ENCODE measurements at places on chromosomes 3 and 15.

DNA sequence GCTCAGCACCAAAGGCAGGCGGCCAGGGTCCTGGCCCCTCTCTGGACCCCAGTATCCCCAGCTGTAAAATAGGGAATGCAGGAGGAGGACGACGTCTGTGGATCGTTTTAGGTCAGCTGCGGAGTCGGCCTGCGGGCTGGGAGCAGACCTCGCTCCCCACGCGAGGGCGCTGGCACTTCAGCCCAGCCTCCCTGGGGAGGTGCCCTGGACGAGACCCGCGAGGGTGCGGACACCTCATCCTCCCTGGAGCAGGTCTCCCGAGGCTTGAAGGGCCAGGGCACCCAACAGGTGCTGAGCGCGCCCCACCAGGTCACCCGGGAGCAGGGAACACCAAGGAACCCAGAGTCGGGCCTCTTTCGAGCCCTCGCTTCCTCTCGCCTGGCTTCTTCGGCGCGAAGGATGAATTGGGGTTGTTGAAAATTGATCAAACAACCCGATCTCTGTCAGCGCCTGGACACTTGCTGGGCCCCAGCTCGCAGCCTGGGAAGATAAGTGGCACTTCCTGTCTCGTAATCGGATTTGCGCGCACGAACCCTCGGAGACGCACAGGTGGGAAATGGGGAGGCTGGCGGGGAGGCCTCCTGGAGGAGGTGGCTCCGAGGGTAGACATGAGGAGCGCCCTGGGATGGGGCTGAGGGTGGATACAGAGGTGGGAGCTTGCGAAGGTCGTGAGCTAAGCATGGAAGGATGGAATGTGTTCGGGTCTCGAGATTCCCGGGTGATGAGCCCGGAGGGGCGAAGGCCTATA is 588 bp upstream of the VIPR1 start:
- DNase-seq: no peak

- no peak for DNase-seq
These were observed 463.5 kb downstream of the TAFA4 start for GRCh38 chr3:68468695-68469375.

- no peak for DNase-seq
These were observed 292.1 kb downstream of the LSAMP start for GRCh38 chr3:116153174-116153573.

- no peak for DNase-seq
These were observed 566.5 kb downstream of the ROBO2 start for GRCh38 chr3:77606372-77606771.

DNA sequence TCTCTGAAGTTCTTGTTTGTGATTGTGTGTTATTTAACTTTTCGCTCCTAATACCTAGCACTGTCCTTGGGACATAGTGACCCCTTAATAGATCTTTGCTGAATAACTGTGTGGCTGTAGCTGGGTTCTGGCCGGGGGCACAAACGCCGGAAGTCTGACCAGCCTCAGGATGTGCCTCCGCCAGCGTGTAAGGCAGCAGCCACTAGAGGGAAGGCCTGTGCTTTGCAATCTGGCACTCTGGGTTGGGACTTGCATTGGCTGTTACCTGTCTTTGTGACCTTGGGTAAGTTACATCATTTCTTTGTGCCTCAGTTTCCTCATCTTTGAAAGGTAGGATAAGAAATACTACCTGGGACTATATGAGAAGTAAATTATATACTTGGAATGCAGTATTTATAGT is 158.7 kb downstream of the GHSR start:
- DNase-seq: no peak

GRCh38 chr3:184428561-184429175 is 48.8 kb downstream of the CHRD start:
- no peak for DNase-seq

- DNase-seq: no peak
These were observed 486 bp downstream of the CDIN1 start for GRCh38 chr15:36579792-36580431.

GRCh38 chr3:152943645-152944044 is 108.7 kb downstream of the P2RY1 start:
- DNase-seq: no peak

DNA sequence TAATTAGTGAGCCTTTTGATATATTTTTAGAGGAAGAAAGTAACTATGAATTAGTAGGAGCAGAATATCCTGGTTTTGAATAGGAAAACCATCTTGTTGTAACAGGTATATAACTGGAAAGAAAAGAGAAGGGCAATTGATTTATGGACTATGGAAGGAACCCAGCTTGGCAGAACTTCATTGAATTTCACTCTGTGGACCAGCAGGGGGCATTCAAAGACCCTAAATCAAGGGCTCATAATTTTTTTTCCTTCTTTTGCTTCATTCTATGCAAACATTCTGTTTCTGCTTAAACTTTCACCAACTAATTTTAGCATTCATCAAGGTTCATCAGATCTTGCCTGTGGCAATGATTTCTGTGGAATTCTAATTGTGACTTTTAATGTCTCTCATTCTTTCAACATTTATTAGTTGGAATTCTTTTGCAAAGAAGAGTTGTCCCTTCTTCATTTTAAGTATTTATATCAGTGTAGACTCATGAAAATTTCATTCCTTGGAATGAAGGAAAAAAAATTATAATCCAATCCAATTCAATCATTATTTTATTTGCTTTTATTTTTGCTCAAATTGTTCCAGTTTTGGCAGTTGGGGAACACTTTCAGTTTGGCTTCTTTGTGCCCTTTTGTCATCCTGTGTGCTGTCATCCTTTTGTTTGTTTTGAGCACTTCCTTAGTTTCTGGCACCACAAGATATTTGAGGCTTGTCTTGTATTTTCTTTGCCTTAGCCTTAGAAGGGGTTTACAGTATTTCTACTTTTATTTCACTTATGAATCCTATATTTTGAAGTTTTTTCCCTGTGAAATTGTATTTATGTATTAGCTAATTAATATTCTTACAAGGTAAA is 30.4 kb downstream of the NXPE3 start:
- DNase-seq: no peak

DNA sequence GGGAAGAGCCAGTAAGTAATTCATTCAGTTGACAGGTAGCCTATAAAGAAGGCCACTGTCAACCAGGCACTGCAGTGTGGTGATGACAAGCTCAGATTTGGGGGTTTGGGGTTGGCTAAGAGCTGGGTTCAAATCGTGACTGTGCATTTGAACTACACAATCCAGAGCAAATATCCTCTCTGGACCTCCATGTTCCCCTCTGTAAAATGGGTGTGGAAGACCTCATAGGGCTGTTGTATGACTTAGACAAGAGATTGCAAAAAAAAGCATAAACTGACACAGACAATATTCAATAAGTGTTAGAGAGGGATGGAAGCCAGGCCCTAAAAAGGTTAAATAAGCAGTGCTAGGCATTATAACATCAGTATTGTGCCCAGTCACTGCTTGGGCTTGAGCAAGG is 59.7 kb upstream of the CTDSPL start:
- DNase-seq: no peak

- no peak for DNase-seq
These were observed 234.0 kb upstream of the PPP2R3A start for GRCh38 chr3:135731546-135731945.

- DNase-seq: peak; percentile 33
These were observed at the start of gene ACTC1 for GRCh38 chr15:34795267-34796081. ACTC1 (minus strand) TSS chr15:34795549; CDS start chr15:34794808, 741 bp downstream.

GRCh38 chr15:42890161-42890913 is 30.2 kb downstream of the TTBK2 start:
- no peak for DNase-seq

GRCh38 chr15:59251001-59251845 is 44.6 kb downstream of the LDHAL6B start:
- no peak for DNase-seq

DNA sequence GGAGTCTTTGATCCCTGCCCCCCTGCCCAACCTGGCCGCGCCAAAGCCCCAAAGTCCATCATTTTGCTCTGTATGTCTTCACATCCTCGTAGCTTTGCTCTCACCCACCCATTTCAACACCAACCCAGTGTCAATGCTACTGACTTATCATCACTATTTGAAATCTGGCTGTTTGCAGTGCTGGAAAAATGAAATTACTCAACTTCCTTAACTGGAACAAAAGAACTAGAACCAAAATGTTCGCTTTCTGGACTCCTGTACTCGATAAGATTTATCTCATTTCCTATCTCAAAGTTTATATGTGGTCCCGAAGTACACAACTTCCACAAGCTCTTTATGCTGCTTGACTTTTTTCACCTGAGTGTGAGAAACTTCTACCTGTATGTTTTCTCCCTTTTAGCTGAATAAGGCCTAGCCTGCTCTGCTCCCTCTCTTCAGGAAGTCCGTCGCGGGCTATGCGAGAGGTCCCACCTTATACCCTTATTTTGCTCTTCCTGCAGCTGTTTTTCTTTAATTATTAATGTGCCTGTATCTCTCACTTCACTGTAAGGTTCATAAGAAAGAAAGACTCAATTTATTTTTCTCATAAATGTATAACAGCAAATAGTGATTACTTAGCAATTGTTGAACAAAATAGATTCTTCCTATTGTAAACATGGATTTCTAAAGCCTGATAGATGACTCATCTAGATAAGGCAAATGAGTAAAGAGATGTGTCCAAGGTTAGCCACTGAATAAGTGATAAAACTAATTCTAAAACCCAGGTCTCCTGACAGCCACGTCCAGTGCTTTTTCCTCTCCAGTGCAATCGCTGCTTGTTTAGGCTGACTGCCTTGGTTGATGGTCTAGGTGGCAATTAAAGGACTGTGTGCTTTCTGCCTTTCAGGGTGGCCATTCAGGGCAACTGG is 464.1 kb upstream of the TPRG1 start:
- no peak for DNase-seq

DNA sequence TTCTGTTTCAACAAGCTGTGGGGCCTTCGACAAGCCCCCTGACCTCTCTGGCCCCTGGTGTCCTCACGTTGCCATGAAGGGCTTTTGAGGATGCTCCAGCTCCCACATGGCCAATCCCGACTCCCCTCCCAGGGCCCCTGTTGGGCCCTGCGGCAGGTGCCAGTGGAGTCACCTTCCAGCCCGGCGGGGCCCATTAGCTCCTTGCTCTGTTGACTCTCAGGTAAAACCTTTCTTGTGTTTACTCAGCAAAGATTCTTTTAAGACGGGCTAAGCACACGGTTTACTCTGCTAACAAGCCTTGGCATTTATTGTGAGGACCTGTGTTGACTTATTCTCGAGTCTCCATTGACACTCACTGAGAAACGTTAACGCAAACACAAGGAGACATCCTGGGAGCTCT is 15.0 kb downstream of the RPLP1 start:
- no peak for DNase-seq

GRCh38 chr3:15387171-15387581 is 40.2 kb downstream of the METTL6 start:
- no peak for DNase-seq

DNA sequence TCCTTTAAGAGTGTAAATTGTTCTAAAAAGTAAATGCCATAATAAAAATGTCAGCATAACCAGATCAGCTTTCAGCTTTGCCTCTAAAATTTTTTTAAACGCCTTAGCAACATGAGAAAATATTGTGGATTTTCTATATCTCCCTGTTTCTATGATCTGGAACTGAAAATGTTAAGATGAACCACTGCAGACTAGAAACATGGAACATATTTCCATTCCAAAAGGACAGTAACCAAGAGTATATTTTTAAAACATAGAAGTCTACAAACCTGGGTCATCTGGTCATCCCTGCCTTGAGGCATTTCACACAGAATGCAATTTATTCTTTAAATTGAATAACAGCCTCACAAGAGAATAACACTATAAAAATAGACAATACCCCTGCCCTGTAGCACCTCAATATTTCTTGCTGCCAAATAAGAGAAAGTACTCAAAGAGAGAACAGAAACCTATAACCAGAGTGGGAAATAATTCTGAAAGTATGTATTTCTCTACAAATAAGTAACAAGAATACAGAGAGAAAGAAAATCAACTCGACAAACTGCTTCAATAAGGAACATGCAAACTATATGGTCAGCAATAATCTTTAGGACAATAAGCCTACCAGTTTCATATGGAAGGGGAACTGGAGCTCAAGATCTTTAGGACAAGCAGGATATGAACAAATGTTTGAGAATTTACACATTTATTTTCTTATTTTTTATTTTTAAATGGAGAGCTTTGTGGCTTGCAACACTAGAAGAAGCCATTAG is 949.0 kb downstream of the EPHA3 start:
- DNase-seq: no peak

DNA sequence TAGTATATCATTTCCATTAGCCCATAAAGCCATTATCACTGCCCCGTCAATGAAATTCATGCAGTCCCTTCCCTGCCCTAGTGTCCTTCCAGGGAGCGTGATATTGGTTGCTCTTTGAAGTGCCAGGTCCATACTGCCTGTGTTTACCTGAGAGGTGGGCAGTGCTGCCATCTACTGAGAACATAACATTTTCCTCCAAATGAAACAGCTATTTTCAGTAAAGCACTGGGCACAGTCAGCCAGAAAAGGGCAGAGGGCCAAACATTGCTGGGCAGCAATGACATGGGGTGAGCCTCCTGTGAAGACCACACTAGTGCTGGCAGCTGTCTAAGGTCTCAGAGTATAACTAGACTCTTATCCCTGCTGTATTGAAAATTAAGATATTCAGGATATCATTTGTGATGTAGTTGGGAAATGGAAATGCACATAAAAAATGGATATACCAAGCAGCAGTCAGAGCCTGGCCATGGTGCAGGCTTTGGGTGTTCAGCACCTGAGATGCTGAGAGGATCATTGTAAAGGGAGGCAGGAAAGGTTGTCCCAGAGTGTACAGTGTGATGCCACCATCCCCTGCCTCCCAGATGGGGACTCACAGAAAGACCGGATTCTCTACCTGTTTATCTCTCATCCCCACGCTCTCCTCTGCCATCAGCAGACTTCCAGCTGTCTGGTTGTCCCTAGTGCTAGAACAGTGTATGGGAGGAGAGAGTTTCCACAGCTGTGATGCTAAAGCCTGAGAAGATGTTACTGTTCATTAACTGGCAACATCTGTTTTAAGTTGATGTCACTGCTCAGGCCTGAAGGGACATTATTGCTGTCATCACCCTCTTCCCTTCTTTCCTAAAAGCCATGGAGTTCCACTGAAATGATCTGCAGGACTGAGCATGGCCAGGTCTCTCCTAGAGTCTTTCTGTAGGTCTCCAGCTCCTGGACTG is 108.8 kb downstream of the ARNT2 start:
- DNase-seq: no peak

GRCh38 chr3:61628636-61629035 is 67.3 kb downstream of the PTPRG start:
- no peak for DNase-seq

GRCh38 chr3:88362428-88362827 is 212.7 kb downstream of the C3orf38 start:
- no peak for DNase-seq

DNA sequence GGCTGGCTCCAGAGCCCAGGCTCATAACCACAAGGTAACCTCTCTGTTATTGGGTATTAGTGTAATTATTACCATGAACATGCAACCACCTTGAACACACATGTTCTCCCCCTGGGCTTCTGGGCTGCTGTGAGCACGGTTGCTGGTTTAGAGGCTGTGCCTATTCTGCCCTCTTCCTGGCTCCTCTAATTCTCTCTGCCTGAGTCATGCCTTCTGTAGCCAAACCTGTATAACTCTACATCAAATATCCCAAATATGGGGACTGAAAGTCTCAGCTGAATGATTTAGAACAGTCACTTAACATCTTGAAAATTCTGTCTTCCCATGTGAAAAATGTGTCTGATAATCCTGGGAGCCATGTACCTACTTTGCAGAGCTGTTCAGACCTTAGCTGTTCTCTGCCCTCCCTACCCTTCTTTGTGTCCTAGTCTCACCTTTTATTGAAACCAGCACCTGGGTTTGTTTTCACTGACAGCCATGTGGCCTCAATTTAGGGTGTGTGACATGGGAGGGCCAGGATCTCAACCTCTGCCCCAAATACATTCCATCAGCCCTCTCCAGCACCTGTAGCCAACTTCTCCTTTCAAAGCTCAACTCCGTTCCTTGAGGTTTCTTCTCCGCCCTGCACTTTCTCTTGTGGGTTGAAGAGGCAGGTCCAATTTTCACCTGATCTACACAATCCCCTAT is 60.7 kb downstream of the PDZRN3 start:
- peak; percentile 5 for DNase-seq
